T47D (cell line): ENCODE measurements at places on chromosomes 12 and 14.

- no peak for DNase-seq
These were observed 57.7 kb upstream of the DYNC1H1 start for GRCh38 chr14:101906645-101907044.

- DNase-seq = no peak
These were observed 151.2 kb downstream of the AKAP6 start for GRCh38 chr14:32480337-32480736.

- no peak for DNase-seq
These were observed 315.2 kb upstream of the G2E3 start for GRCh38 chr14:30243805-30244204.

DNA sequence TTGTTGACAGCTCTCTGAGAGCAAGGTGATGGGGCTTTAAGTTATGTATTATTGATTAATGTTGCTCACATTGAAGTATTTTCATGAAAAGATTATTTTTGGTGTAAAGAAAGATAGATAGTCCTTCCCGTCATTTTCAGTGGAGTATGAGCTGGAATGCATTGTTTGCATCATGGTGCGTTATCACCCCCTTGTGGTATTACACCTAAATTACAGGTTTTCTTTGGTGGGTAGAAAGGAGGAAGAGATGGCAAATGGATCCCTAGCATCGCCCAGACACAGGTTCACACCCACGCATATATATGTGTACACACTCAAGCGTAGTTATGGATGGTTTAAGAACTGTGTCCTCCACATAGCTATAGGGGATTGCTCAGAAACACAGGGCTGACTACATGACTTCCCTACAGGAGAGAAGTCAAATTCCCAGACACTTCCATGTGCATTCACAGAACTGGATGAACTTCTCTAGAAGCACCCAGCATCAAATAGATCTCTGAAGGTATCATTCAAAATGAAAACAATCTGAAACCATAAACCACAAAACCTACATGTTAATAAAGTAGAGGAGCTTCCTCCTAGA, 14.4 kb upstream of the SERPINA10 start:
- DNase-seq = peak; percentile 69

DNA sequence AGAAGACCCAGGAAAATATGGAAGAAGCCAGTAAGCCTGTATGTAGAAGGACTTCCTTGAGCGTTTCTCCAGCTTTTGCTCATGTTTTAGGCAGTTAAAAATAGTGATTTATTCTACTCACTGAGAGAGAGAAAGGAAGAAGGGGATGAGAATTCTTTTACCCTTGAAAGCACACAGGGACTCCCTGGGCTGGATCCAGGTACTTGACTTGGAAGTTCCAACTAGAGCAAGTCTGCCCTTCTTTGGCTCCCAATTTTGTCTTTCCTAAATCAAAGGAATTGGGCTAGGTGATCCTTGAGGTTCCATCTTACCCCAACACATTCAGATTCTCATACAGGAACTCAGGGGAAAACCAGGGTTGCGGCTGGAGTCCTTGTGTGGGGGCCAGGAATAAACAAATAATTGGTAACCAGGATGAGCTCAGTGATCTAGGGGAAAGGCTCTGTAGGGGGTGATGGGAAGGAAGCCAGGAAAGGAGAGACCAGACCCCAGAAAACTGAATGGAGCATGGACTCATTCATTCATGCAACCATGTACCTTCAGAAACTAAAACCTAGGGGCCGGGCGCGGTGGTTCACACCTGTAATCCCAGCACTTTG, 11.5 kb upstream of the ITGA5 start:
- no peak for DNase-seq

GRCh38 chr14:101709533-101709881, 52.0 kb upstream of the PPP2R5C start:
- DNase-seq = no peak

DNA sequence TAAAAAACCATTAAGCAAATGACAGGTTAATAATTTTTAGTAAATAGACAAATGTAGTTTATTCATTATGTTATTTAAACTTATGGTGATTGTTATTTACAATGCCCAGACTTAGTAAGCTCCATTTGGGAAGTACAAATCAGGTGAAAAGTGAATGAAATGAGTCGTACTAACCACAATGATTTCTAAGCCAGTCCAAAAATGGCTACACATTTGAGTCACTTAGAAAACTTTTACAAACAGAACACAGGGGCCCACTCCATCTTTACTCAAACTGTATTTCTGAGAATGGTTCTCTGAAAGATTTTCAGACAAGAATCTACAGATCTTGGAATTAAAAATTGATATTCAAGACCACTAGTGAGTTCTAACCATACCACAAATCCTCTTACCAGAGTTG, 653.3 kb upstream of the MIS18BP1 start:
- DNase-seq = no peak

DNA sequence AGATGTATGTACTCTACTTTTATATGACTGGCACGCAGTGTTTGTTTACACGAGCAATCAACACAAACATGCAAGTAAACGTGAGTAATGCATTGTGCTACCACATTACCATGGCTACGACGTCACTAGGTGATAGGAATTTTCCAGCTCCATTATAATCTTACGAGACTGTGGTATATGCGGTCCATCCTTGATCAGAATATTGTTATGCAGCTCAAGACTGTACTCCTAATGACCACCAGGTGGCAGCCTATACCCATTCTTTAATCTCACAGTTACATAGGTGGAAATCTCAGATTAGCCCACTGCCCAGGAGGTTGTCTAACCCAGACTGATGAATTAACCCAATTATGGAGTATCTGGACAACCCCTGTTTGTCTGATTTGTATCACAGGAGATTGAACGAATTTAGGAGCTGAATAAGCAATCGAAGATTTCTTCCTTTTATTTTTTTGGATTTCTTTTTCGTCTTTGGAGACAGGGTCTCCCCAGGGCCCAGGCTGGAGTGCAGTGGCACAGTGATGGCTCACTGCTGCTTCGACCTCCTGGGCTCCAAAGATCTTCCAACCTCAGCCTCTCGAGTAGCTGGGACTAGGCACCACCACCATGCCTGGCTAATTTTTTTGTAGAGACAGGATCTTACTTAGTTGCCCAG, 8.7 kb upstream of the TESPA1 start:
- DNase-seq = peak; percentile 51

GRCh38 chr14:100649173-100649519, 61.9 kb upstream of the BEGAIN start:
- DNase-seq = no peak

GRCh38 chr12:68264158-68264855, 10.9 kb upstream of the IL22 start:
- DNase-seq = no peak

DNA sequence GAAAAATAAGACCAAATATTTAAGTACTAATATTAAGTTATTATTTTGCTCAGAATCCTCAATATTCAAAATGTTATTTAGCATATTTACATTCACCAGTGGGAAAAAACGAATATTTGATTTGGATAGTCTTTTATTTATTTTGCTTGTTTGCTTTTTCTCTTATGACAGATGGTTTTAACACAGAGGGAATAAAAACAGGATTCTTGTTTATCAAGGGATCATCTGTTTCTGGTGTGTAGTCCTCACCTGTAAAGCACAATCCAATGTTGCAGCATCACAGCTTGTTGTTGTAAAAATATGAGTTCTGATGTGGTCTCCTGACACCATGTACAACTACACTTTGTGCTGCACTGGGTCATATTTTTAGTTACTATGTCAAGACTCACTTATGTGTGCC, 103.9 kb downstream of the AVPR1A start:
- peak; percentile 38 for DNase-seq

DNA sequence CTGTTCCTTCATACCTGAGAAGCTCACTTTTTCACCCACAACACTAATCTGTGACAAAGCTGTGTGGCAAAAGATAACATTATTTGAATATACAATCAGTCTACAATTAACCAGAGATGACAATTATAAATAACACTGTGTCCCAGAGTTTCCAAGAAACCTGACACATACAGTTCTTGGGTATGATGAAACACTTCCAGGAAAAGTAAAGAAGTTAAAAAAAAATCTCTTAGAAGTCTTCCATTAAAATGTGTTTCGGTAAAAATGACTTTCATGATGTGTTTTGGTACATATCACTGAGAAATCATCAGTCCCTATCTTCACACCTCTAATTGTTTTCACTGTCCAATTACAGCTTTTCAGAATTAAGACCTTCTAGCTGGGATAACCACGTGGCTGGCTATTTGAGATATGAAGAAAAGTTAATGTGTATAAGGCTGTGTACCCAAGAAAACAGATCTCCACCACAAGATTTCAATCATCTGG, 390.2 kb downstream of the SOX5 start:
- no peak for DNase-seq

DNA sequence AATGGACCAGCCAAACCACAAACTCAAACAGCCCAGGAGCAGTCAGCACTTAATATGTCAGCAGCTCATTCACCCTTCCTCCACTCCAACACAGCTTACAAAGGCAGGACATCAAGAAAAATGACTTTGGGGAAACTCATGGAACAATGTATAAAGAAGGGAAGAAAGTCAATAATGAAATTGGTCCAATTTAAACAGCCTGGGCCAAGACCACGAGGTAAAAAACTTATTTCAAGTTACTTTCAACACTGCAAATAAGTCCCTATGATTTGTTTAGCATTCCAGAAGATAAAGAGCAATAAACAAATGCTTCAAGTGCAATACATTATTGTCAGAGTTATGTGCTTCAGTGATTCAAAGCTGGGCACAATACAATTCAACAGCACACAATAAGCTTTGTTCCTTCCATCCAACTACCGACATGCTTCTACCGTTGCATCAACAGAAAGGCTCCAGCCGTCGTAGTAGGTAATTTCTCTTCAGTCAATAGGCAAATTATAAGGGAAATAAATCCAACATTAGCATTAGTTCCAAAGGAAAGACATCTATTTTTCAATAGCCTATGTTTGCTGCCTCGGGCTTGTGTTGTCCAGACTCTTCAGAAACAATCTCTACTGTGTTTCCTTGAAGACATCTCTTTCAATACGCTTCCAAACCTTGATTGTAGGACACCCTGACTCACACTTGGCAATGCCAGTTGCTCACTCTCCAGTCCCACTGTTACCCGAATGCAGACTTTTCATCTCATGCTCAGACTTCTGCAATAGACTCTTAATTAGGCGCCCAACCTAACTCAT, 225.7 kb downstream of the NUAK1 start:
- DNase-seq = peak; percentile 43

- no peak for DNase-seq
These were observed 32.0 kb downstream of the TC2N start for GRCh38 chr14:91835197-91835919.

DNA sequence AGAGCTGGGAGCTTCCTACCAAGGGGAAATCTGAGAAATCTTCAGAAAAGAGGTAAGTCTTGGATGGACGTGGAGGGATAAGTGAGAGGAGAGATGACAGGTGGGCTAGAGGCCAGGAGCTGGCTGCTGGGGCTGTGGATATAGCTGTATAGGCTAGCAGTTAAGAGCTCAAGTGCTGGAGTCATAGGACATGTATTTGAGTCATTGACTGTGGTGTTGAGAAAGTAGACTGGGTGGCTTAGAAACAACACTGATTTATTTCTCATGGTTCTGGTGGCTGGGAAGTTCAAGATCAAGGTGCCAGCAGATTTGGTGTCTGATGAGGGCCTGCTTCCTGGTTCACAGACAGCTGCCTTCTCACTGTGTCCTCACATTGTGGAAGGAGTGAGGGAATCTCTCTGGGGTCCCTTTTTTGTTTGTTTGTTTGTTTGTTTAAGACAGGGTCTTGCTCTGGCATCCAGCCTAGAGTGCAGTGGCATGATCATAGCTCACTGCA, 151.1 kb upstream of the FUT8 start:
- no peak for DNase-seq

DNA sequence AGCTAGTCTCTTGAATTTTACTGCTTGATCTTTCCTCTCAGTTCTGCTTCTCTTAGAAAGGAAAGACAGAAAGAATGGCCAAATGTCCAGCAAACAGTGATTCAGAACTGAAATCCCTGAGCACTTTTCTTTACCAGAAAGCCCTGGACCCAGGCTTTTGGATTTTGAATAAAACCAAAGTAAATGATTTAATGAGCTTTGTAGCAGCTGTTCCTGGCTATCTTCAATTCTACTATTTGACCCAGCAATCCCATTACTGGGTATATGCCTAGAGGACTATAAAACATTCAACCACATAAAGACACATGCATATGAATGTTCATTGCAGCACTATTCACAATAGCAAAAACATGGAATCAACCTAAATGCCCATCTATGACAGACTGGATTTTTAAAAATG, 187.2 kb downstream of the PRKD1 start:
- DNase-seq = no peak
